ENCODE measurements at places on chromosomes 11 and 22.

- DNase-seq: no peak
Observed at GRCh38 chr11:60119710-60120109, 31.2 kb downstream of the MS4A2 start.

DNA sequence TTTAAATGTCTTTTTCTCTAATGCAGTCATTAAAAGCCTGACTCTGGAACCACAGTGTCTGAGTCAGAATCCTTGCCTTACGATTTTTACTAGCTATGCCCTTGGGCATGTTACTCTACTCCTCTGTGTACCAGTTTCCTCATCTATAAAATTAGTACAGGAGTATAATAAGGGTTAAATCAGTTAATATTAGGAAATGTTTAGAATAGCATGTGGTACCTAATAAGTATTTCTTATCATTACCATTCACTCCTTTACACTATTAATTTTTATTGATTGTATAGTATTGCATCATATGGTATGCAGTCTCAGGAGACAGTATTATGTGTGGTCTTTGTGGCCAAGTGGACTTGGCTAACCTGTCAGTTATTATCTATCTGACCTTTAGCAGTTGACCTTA, 68.2 kb downstream of the METTL15 start:
- DNase-seq: no peak

DNA sequence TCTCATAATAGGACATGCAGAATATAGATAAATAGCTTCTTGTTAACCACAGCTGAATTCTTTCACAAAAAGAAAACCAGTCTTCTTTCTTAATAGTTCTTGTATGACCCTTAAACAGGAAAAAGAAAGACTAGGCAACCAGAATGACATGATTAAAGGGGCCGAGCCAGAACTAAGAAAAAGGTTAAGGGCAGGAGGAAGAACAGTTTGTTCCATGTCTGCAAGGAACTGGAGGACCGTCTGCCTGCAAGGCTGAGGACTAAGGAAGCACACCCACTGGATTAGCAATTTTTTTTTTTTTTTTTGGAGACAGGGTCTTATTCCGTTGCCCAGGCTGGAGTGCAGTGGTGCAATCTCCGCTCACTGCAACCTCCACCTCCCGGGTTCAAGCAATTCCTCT, 26.0 kb upstream of the TMPRSS5 start:
- no peak for DNase-seq

GRCh38 chr22:39712081-39712480, 141.5 kb downstream of the CACNA1I start:
- no peak for DNase-seq

DNA sequence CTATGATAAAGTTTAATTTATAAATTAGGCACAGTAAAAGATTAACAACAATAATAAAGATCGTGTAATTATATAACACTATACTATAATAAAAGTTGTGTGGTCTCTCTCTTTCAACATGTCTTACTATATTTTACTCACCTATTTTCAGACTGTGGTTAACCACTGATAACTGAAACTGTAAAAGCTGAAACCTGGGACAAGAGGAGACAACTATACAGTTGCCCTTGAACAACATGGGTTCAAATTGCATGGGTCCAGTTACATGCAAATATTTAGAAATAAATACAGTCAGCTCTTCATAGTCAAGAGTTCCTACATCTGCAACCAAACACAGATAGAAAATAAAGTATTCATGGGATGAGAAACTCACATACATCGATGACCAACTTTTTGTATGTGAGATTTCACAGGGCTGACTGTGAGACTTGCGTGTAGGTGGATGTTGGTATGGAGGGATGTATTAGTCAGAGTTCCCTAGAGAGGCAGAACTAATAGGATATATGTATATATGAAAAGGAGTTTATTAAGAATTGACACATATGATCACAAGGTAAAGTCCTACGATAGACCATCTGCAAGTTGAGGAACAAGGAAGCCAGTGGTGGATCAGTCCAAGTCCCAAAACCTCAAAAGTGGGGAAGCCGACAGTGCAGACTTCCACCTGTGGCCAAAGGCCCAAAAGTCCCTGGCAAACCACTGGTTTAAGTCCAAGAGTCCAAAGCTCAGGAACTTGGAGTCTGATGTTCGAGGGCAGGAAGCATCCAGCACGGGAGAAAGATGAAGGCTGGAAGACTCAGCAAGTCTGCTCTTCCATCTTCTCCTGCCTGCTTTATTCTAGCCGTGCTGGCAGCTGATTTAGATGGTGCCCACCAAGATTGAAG, 359.5 kb downstream of the INSC start:
- DNase-seq: no peak

GRCh38 chr11:134578807-134579723, 167.0 kb upstream of the B3GAT1 start:
- DNase-seq: no peak

DNA sequence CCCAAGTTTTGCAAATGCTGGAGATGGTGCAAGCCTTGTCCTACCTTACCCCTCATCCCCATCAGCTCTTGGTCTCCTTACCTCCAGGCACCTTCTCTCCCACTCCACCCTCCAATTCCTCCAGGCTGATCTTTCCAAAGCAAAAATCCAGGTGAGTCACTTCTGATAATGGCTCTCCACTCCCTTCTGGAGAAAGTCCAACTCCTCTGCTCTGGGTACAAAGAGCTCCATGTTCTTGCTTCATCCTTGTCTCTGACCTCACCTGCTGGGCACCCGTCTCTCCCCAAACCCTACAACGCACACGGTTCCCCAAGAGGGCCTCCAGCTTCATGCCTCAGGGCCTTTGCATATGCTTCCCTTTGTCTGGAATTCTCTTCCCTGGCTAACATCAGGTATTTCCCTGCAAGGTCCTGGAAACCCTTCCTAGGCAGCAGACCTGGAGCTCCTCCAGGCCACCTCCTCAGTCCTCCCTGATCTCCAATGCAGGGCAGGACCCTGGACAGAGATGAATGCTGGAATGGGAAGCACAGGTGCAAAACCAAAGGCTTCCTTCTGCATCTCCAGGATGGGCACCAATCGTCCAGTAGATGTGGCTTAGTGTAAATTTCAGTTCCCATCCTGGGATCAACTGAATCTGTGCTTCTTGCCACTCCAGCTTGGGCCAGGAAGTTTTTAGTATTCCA, 22.7 kb downstream of the IFT27 start:
- DNase-seq: no peak

GRCh38 chr11:90349731-90350130, 126.9 kb upstream of the CHORDC1 start:
- DNase-seq: no peak

DNA sequence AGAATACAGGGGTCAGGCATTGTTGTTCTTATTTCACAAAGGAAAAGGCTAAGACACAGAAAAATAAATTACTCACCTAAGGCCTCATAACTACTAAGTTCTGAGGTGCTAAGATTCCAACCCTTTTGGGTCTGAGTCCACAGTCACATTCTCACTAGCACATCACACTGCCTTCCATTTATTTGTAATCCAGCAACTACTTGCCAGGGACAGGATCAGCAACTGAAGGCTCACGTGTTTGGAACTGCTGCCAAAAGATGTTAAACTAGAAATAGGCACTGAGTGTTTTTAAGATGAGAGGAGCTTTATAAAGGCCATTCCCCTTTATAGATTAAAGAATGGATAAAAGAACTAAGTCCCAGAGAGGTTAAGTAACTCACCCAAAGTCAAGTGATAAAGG, 58.0 kb downstream of the CADM1 start:
- no peak for DNase-seq

- DNase-seq: no peak
Observed at GRCh38 chr11:4539603-4540219, 5.3 kb upstream of the OR52M1 start.

- DNase-seq: no peak
Observed at GRCh38 chr22:41034706-41035105, 57.7 kb upstream of the EP300 start.

DNA sequence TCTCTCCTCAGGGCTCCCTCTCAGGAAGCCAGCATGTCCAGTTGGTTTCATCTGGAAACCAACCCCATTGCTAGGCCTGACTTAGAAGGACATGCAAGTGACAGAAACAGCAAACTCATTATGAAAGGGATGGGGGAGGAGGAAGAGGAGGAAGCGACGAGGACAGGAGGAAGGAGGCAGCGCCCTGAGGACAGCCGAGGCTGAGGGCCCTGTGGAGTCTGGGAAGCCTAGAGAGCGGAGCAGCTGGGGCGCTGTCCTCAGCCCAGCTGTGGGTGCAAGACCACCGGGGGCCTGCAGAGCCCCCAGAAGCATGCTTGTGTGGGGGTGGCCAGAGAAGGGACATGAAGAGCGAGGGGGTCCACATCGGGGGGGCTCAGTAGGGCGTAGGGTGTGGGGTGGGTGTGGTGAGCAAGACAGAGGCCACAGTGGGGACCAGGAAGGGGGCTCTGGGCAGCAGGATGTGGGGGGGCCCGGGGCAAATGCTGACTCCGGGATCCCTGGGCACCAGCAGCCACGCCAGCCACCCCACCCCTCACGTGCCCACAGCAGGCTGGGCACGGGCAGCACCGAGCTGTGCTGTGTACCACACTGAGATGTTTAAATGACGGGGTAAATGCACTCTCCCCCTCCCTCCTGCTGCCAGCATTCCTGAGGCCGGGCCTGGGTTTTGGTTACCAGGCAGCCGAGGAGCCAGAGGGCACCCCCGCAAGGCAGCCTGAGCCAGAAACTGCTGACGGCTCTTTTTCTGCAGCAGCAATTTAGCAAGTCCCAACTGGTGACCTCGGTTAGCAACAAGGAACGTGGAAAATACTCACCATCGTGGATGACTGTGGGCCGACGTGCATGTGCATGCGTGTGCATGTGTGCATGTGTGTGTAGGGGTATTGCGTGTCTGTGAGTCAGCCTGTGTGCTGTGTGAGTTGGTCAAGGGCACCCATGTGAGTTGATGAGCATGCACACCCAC, 82.7 kb upstream of the LINC01488 start:
- DNase-seq: no peak

GRCh38 chr11:85828640-85828978, 17.7 kb upstream of the SYTL2 start:
- DNase-seq: no peak

- no peak for DNase-seq
Observed at GRCh38 chr11:118699506-118700220, 20.2 kb upstream of the TREH start.

DNA sequence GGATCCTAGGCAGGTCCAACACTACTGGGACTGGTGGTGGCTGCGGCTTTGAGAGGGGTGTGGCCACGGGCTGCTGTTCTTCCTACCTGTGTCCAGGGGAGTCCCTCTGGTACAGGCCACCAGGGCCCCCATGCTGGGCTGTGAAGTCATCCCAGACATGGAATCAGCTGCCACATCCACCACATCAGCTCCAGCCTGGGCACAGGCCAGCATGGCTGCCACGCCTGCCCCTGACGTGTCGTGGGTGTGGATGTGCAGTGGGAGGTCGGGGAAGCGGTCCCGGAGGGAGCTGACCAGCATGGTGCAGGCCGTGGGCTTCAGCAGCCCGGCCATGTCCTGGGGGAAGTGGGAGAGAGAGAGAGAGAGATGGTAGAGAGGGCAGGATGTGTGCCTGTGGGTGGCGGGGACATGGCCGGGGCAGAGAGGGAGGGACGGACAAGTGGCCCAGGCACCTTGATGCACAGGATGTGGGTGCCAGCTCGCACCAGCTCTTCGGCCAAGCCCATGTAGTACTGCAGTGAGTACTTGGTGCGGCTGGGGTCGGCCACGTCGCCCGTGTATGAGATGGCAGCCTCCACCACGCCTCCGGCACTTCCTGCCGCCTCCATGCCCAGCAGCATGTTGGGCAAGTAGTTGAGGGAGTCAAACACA, 6.2 kb upstream of the LRFN4 start:
- no peak for DNase-seq

- DNase-seq: no peak
Observed at GRCh38 chr11:60932605-60933356, 8.5 kb downstream of the TMEM132A start.

DNA sequence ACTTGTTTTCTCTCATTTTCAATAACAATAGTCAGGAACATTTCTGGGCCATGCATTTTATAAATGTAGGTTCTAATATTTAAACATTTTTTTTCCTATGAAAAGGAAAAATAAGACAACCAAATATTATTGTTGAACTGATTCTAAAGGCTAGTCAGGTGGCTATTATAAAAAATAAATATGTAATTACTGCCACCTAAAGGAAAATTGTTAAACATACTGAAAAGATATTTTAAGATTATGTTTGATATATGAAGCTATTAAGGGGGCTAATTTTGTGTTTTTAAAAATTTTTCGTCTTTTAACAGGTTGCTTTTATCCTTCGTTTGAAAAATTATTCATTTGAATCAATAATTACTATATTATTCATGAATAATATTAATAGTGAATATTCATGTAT, 62.2 kb upstream of the FDX1 start:
- DNase-seq: no peak

- DNase-seq: no peak
Observed at GRCh38 chr11:126362879-126363655, 7.6 kb downstream of the ST3GAL4 start.

- no peak for DNase-seq
Observed at GRCh38 chr22:42060489-42060888, 10.1 kb downstream of the NAGA start.

DNA sequence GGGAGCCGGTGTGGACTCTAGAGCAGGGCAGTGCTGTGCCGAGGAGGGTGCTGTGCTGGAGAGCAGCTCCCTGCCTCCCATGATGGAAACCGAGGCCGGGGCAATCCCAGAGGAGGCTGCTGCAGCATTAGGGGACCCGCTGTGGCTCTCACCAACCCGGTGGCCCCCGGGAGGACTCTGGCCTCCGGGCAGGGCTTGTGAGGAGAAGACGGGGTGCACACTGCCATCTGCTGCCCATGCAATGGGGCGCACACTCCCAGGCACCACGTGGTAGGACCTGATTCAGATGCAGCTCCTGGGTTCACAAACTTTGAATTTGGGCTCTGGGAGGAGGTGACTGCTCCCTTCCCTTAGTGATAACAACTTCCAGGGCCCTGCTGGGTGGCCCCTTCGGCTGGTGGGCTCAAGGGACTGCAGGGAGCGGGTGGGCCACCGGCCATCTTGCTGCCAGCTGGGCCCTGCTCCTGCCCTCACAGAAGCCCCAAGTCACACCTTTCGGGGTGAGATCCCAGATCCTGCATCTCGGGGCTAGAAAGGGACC, 93.8 kb upstream of the FGF3 start:
- DNase-seq: no peak

- no peak for DNase-seq
Observed at GRCh38 chr11:116255321-116255953, 517.4 kb downstream of the BUD13 start.

DNA sequence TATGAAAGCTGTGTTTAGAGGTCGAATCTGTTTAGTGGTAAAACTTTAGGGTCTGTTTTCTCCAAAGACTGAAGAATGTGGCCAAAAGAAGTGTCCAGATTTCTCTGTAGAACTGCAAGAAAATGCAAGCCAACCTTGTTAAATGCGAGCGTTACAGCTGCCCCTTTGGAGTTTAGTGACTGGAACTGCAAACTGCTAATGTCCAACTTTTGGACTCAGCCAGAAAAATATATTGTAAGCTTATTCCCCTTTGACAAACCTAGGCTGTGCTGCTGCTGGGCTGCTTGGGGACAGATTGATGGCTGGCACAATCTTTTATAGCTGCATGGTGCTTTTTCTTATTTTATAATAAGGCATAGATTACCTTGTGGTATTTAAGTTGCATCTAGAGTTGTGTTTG, 3.9 kb downstream of the TEAD1 start:
- DNase-seq: no peak

Data from smooth muscle cell of the brain vasculature (primary cell).